ENCODE measurements at places on chromosomes 5 and 9. TPM values are rescaled to one million over a fixed set of nuclear protein-coding genes. Genes with fewer than 3 reads are reported as not detected.

Gene SOX30
- total RNA-seq = not detected

Gene ORM2
- total RNA-seq = not detected

Gene PCA3
- total RNA-seq = not detected

Gene LPCAT1
- total RNA-seq = 67.5 TPM

Gene CD14
- 0.26 TPM for total RNA-seq

Gene NPM1
- 2,329 TPM for total RNA-seq

Gene OMD
- not detected for total RNA-seq

Gene LCP2
- under 0.01 TPM for total RNA-seq

Gene RPS14
- total RNA-seq = 4,461 TPM

Gene TIMD4
- total RNA-seq = not detected

Gene GNAQ
- total RNA-seq = 18.6 TPM

Gene FRMD3
- total RNA-seq = 0.13 TPM

Gene S100Z
- not detected for total RNA-seq

Gene LHX2
- not detected for total RNA-seq

Gene ANKRD31
- total RNA-seq = under 0.01 TPM

Gene CNTLN
- total RNA-seq = 6.3 TPM

Gene FKBP15
- total RNA-seq = 10.1 TPM

Gene SNCAIP
- 2.6 TPM for total RNA-seq

Gene FAXDC2
- 3.6 TPM for total RNA-seq

Gene OCLN
- total RNA-seq = 0.88 TPM

Gene HTR1A
- not detected for total RNA-seq

Gene SLC46A2
- total RNA-seq = not detected

Gene WDR38
- not detected for total RNA-seq

Gene INVS
- total RNA-seq = 21.0 TPM

Gene HACD4
- total RNA-seq = 5.3 TPM

Gene BRD9
- total RNA-seq = 30.6 TPM

Gene PCDHB4
- total RNA-seq = under 0.01 TPM

Gene EQTN
- total RNA-seq = not detected

Gene SYK
- total RNA-seq = 0.16 TPM

Gene IFNA13
- total RNA-seq = not detected

Gene GFI1B
- total RNA-seq = not detected

Gene STPG3
- not detected for total RNA-seq

Gene SAPCD2
- total RNA-seq = 5.0 TPM

Gene GRPEL2
- 7.9 TPM for total RNA-seq
